ENCODE measurements at places on chromosomes 1 and 21. TPM values are rescaled to one million over a fixed set of nuclear protein-coding genes. Genes with fewer than 3 reads are reported as not detected.

DNA sequence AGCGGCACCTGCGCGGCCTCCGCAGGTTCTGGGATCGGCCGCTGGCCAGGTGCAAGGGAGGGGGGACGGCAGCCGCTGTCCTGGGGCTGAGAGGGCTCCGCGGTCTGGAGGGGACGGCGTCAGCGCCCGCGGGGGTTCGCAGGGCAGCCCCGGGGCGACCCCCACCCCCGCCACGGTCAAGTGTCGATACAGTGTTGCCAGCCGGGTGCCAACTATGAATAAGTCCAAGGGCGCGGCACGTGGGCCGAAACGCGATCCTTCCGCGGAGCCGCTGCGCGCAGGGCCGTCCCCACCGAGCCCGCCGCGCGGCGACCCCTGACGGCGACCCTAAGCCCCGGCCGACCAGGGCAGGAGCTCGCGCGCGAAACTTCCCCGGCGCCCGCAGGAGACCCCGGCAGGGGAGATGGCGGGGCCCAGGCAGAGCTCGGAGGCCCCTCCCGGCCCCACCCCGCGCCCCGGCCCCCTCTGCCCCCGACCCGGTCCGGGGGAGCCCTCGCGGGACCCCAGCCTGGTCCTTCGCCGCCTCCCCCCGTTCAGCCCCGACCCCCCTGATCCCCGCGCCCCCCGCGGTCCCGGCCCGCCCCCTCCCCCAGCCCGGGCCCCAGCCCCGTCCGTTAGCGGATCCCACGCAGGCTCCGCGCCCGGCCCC is 586 bp upstream of the AGPAT3 start:
- peak; percentile 65 for DNase-seq
- H3K27me3 ChIP-seq = no peaks in the 10 kb centered on the region
- H3K36me3 ChIP-seq = peaks cover 12% of the 10 kb centered on the region
- H3K4me1 ChIP-seq = peaks cover 22% of the 10 kb centered on the region
- peak overlapping the region; percentile 75 for H3K4me3 ChIP-seq
- H3K27ac ChIP-seq = no peak overlapping the region

DNA sequence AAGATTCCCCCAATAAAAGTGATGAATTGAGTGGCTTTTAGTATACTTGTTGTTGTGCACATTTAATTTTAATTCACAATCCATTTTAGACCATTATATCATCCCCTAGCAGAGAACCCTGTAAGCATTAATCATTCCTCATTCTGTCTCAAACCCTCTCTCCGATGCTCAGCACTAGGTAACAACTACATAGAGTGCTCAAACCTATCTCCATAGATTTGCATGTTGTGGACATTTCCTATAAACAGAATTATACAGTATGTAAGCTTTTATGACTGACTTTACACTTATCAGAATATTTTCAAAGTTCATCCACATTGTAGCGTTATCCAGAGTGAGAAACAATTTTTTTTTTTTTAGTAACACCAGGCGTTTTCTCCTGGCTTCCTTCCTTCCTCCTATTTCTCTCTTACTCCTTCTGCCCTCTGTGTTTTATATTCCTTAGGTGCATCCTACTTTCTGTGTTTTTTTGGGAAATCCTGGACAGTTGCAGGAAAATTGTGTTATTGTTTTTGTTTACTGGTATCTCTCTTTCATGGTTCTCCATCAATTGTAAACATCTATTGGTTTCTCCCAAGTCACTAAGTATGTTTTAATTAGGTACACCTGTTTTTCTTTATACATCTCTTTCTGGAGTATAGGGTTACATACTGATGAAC is 1528.0 kb upstream of the TPTE start:
- DNase-seq = peak; percentile 39
- H3K4me3 ChIP-seq = no peak overlapping the region
- H3K27me3 ChIP-seq = no peaks in the 10 kb centered on the region
- no peaks in the 10 kb centered on the region for H3K4me1 ChIP-seq
- H3K36me3 ChIP-seq = no peaks in the 10 kb centered on the region

GRCh38 chr1:171472183-171472647 is 13.1 kb upstream of the PRRC2C start:
- H3K27me3 ChIP-seq = no peaks in the 10 kb centered on the region
- H3K36me3 ChIP-seq = no peaks in the 10 kb centered on the region
- H3K27ac ChIP-seq = no peak overlapping the region
- DNase-seq = no peak
- H3K4me1 ChIP-seq = no peaks in the 10 kb centered on the region

GRCh38 chr1:81493102-81493869 is 307.4 kb upstream of the ADGRL2 start:
- H3K27me3 ChIP-seq = no peaks in the 10 kb centered on the region
- no peak overlapping the region for H3K4me3 ChIP-seq
- DNase-seq = no peak
- no peak overlapping the region for H3K27ac ChIP-seq

GRCh38 chr21:38439957-38440356 is 58.3 kb downstream of the ERG start:
- H3K27me3 ChIP-seq = no peaks in the 10 kb centered on the region
- H3K36me3 ChIP-seq = no peaks in the 10 kb centered on the region
- no peak for DNase-seq
- H3K4me1 ChIP-seq = no peaks in the 10 kb centered on the region
- H3K27ac ChIP-seq = no peak overlapping the region
- H3K4me3 ChIP-seq = no peak overlapping the region

DNA sequence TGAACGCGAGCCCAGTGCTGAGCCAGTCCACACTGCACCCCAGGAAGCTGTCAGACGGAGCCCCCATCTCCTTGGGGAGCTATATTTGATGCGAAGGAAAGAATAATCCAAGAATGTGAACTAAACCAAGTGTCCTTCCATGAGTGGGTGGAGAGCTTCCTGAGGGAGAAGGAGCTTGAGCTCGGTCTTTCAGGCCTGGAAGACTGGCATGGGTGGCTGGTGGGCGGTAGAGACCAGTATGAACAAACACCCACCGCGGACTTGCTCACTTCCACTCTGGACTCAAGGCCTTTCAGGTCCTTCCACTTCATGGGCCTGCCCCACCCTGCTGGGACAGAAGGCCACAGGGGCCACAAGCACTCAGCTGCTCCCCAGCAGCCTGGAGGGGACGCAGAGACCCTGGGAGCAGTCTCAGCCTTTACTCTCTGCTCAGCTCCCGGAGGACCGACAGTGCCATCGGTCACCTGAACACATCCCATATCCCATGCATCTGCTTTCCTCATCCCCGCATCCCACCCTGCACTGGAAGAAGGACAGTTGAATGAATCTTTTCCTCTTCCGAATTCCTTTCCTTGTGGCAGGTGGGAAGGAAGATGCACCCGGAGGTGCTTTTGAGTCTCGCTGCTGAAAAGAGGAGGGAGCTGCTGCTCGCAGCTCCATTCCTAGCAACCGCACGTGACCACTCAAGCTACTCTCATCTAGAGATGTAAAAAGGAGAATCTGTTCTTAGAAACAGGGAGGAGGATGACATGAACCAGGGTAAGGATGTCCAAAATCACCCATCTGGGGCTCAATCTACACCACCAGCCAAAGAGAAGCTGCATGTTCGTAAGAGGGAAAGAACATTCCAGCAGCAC is 92.3 kb downstream of the PGBD5 start:
- DNase-seq = no peak
- no peaks in the 10 kb centered on the region for H3K36me3 ChIP-seq
- H3K4me3 ChIP-seq = no peak overlapping the region
- no peak overlapping the region for H3K27ac ChIP-seq

Gene OR10Z1
- not detected for total RNA-seq

Gene TFF2
- total RNA-seq = not detected

Gene S1PR1
- not detected for total RNA-seq

Data from Karpas-422 (cell line).